ENCODE measurements at places on chromosomes 7 and 10.

DNA sequence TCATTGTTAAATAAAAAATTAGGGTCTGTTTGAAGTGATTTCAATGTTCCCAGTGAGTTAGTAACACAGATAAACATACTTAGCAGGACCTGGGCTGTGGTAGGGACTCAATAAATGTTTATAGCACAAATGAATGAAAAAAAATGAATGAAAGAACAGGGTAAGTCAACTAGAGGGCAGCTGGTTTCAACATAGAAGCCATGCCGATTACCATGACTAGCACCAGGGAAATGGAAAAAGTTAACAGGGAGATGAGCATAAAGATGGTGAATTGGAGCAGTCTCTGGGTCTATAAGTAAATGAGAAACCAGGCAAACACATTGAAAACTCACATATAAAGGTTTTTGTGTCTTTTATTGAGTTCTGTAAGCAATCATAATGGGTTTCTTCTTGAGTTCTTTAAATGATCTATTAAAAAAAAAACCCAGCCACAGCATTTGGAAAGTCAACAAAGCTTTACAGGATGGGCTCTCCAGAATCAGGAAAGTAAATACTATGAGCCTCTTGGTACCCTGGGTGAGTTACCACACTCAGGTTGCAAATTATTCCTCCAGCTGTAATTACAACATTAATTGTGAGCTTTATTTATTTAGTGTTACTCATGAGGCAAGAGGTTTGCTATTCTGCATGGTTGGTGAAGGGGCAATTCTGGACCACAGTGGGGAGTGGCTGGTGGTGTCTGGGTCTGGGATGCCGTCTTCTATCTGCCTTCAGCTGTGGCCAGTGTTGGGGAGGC is 46.1 kb upstream of the MTPN start:
- DNase-seq = no peak

GRCh38 chr7:102427019-102427405 is 6.4 kb upstream of the ORAI2 start:
- no peak for DNase-seq

GRCh38 chr10:44651834-44652233 is 259.3 kb upstream of the TMEM72 start:
- DNase-seq = no peak

- no peak for DNase-seq
These were observed 28.7 kb downstream of the ERLIN1 start for GRCh38 chr10:100157156-100157555.

DNA sequence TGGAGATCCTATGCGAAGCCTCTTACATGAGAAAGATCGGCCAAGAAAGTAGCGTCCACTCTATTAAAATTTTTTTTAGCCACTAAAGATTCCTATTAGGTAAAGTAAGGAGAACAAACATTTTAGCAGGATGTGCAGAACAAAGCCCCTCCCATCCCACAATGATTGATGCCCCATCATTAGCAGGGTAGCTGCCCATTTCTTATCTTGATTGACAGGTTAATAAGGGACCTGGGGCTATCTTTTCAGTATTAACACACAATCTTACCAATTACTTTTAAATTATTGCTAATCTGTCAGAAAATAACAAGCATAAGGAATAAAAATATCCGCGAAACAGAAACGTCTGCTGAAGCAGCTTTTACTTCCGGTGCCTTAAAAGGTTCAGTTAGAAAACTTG is 5.1 kb downstream of the FZD8 start:
- DNase-seq = no peak

DNA sequence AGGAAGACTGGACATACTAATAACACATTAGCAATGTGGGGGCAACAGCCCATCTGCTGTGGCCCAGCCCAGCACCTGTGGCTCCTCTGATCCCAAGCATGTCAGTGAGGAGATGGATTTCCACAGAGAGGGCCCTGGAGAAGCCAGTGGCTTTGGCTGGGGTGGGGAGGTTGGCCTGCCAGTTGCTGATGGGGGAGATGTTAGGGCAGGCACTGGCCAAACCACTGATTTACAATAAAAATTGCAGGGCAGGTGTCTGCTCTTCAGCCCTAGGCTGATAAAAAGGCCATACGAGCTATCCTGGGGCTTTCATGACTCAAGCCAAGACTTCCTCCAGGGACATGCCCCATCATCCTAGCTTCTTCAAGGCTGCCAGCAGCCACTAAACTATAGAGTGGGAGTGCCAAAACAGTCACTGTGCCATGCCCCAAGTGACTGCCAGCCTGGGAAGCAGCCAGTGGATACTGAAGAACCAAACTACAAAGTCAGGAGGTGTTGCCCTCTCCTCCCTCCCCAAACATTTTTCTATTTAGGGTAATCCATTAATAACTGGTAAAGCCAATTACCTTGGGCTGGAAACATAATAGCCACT is 37.8 kb downstream of the DPCD start:
- no peak for DNase-seq

DNA sequence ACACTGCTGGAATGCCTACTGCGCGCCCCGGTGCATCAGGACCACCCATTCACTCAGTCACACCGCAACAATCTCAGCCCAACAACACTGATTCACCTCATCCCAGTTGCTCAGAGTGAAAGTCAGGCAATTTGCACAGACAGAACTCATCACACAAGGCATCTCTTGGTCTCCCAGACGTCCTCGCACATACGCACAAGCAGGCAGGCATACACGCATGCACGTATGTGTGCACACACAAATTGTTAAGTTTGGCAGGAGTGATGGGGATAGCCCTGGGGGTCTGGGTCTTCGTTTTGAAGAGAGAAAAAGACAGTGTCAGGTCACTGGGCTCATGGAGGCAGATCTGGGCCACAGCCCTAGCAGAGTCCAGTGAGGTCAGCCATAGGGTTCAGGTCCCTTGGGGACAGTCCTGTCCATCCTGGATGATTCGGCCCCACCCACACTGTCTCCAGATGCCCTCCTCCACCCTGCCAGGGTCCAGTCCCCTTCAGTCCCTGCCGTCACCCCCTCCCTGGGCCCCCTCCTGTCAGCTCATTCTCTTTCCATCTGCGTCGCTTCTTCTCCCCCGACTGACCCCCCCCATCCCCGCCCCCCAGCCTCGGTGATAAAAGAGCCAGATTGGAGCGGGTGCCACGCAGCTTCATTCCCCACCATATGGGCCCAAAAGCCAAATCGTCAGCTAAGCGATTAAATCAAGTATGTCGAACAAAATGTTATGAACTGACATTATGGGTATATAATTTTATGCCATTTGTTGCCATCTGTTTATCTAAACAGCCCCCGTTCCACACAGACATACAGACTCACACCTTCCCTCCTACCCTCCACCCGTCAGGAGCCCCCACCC is 48.5 kb upstream of the SLF2 start:
- DNase-seq = no peak

- DNase-seq = no peak
These were observed 49.4 kb downstream of the LRRN3 start for GRCh38 chr7:111140091-111140865.

DNA sequence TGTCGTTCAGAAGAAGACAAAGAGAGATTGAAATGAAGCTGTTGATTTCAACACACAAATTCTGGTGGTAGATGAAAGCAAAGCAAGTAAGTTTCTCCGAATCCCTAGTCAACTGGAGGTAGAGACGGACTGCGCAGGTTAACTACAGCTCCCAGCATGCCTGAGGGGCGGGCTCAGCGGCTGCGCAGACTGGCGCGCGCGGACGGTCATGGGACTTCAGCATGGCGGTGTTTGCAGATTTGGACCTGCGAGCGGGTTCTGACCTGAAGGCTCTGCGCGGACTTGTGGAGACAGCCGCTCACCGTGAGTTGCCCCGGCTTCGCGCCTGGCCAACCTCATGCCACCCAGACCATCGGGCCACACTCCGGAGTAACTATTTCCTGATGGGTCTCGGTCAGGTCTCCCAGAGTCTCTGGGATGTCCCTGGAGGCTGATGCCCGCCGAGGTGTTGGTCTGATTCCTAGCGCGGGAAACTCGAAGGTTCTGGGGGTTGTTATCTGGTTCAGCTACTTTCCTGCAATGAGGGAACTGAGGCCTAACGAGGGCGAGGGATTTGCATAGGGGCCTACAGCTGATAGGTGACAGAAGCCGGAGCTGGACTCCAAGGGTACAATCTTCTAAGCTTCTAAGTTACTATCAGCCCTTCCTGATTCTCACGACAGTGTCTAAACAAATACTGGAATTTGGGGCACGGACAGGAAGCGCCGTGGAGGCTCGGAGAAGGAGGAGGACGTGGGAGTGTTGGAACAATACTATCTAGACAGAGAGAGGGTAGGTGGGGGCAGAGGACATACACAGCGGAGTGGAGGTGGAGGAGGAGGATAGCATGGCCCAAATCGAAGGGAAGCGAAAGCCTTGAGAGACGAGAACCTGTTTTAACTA is at the start of gene RPP30:
RPP30 (plus strand) TSS at position 209 of the 882 bp plus-strand sequence; CDS start at position 222, 13 bp downstream.
- peak; percentile 74 for DNase-seq

DNA sequence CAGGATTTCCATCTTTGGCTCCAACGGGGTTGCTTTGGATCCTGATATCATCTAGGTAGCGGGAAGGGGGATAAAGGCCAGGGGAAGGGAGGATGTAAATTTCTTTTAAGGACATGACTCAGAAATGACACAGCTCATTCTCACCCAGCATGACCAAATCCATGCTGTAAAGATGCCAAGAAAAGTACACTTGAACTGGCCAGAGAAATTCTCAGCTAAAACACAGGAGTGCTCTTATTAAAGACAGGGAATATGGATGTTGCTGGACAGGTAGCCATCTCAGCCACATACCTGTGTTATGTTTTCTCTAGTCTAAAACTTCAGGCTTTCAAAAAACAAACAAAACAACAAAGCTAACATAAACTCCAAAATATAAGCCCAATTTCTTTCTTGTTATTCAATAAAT is 68.3 kb downstream of the NAMPT start:
- no peak for DNase-seq

- no peak for DNase-seq
These were observed 156.6 kb upstream of the LYZL2 start for GRCh38 chr10:30786131-30786530.

DNA sequence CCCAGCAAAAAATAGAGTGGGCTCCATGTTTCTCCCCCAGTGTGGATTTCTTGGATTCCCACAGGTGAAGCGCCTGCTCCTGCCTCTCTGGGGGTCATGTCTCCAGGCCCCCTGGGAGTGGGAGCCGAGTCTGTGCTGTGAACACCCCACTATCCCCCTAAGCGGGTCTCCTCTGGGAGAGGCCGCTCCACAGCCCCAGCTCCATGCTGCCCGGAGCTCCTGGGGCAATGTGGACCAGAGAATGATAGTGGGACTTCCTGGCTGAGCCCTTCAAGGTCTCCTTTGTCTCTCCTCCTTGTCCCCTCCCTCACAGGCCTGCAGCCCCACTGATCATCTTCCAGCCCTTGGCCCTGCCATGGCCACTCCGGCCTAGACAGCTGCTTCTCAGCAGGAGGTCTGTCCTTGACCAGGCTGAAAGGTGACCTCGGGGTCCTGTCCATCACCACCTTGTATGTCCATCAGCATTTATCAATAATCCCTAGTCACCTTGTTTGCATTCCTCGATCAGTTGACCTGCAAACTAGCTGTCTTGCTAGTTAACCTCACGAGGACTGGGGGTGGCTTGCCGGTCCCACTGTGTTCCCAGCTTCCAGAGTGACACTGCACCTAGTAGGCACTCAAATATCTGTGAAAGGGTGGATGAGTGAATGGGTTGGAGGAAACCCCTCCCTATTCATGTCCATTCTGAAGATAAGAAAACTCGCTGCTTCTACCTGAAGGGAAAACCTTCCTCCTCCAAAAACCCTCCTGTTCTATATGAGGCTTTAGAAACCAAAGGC is 776 bp upstream of the CALML3 start:
- no peak for DNase-seq

DNA sequence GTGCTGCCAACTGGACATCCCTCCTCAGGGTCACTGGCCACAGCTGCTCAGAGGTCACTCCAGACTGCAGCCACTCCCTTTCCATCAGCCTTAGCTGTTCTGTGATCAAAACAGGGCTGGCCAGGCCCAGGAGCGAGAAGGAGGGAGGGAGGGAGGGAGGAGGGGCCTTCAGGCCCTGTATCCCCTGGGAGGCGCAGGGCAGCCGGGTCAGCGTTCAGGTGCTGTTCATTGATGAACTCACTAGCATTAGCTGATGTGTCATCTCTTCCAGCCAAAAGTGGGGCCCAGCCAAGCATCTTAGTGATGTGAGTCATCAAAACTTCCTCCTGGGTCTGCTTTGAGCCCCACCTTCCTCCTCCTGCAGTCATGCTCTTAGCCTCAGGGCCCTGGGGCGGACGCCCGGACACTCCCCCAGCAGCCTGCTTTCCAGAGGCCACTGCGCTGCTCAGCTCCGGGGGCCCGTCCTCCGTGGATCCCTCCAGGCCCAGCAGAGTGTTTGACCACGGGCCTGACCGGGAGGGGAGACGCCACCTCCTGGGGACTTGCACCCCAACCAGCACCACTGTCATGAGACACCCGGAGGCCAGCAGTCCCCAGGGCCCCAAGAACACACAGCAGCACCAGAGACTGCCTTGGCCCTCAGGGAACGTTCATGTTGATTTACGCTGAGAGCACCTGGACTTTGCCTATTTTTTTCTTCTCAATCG is 149.2 kb downstream of the PRKAG2 start:
- DNase-seq = peak; percentile 23

GRCh38 chr10:118596426-118597124 is 1.1 kb upstream of the PRLHR start:
- DNase-seq = no peak

- no peak for DNase-seq
These were observed 49.4 kb downstream of the PYROXD2 start for GRCh38 chr10:98365406-98366061.

GRCh38 chr7:24970676-24971075 is 9.3 kb downstream of the OSBPL3 start:
- DNase-seq = no peak

- no peak for DNase-seq
These were observed 166.0 kb downstream of the FANK1 start for GRCh38 chr10:126062131-126063032.

GRCh38 chr10:101304316-101304715 is 49.6 kb upstream of the BTRC start:
- no peak for DNase-seq

GRCh38 chr10:29635711-29636144 is 957 bp upstream of the SVIL start:
- DNase-seq = no peak

- no peak for DNase-seq
These were observed 179.8 kb downstream of the IPMK start for GRCh38 chr10:58087896-58088295.

Data from stimulated activated CD4-positive, alpha-beta T cell treated with anti-CD3 and anti-CD28 coated beads, Interleukin-1b, Interleukin-23, amount 100 ng/mL, for 4 hours (primary cell).